ENCODE measurements at places on chromosomes 13 and 19.
A peak's percentile ranks its signal among the peaks of the same experiment; 100 is the strongest.

- no peak for DNase-seq
These were observed 15.7 kb downstream of the PLEKHF1 start for GRCh38 chr19:29680937-29681336.

GRCh38 chr13:23644527-23645138, 74.4 kb downstream of the TNFRSF19 start:
- DNase-seq: no peak

- no peak for DNase-seq
These were observed 35.8 kb downstream of the VSTM2B start for GRCh38 chr19:29561601-29562000.

DNA sequence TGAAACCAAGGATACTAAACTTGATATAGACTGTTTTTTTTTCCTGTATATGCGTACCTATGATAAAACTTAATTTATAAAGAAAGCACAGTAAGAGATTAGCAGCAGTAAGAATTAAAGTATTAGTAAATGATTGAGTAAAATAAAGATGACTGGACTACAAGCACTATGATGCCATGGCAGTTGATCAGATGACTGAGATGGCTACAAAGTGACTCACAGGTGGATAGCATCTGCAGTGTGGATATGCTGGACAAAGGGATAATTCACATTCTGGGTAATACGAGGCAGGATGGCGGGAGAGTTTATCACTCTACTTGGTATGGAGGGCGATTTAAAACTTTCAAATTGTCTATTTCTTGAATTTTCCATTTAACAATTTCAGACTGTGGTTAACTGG, 11.8 kb downstream of the HTR2A start:
- DNase-seq: no peak

- DNase-seq: no peak
These were observed 1.7 kb downstream of the CLC start for GRCh38 chr19:39736088-39736487.

- no peak for DNase-seq
These were observed 22.0 kb upstream of the GPR18 start for GRCh38 chr13:99280166-99280565.

- peak; percentile 78 for DNase-seq
These were observed 1.5 kb downstream of the CLEC11A start for GRCh38 chr19:50724522-50725217.

GRCh38 chr13:39051157-39051556, 12.9 kb downstream of the NHLRC3 start:
- DNase-seq: no peak

DNA sequence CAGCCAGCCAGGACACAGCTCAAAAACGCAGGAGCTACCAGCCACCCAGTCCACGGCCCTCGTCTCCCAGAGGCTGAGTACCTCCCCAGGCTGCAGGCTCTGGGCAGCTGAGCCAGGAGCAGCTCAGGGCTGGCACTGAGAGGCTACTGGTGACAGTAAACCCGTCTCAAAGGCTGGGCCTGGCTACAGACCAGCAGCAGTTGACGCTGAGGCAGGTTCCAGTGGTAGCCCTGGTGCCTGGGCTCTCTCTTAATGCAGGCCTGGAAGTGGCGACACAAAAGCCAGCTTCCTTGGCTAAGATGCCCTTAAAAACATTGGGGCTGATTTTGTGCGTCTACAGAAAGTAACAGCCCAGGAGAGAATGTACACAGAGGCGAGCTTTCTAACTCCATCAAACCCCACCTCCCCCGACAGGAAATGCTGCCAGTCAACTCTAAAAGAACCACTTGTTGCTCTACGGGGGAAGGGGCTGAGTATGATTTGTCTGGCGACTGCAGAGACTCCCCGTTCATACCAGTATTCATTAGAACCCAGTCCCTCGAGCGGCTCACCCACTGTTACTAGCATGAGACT, 126.3 kb downstream of the STK24 start:
- DNase-seq: no peak

DNA sequence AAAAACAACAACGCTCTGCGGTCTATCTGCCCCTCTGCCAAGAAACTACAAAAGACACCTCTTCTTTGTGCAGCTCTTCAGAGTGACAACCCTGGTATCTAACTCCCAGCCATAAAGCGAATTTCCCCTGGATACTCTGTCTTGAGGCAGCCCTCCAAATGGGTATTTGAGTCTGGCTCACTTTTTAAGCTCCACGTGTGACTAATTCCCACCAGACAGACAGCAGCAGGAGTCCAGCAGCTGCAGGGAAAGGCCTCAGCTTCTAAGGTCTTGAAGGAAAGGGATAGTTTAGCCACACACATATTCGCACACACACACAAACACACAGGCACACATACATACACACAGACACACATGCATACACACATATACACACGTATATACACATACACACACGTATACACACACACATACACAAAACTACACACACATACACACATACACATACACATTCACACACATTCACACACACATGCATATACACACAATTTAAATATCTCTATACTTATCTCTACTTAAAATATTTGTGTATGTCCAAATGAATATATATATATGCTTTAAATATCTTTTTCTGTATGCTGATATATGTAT, 188.8 kb downstream of the TSHZ3 start:
- DNase-seq: no peak

- DNase-seq: no peak
These were observed 10.5 kb upstream of the B3GNT3 start for GRCh38 chr19:17784201-17785008.

GRCh38 chr19:55643003-55643886, at the start of gene ZNF581:
Gene ZNF581 (plus strand): TSS chr19:55643649. CDS start chr19:55644572, 923 bp downstream.
- no peak for DNase-seq

GRCh38 chr19:12715102-12715501, 8.6 kb downstream of the TNPO2 start:
- DNase-seq: no peak

- DNase-seq: no peak
These were observed 1627.0 kb upstream of the PCDH20 start for GRCh38 chr13:63042686-63043085.

DNA sequence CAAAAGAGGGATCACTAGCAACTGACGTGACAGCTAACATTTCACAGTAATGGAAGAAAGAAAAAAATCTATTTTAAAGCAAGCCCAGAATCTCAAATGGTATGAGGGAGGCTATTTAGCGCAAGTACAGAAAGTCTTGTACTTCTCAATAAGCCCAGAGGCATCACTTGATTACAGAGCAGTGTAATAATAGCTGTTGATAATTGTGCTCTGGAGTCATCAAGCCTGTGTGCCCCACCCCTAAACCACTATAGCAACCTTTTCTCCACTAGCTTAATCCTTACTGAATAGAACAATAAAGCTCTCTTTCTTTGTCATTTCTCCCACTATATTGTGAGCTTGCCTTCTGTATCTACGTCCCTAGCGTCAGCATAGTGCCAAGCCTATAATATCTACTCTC, 56.6 kb downstream of the FREM2 start:
- no peak for DNase-seq

- DNase-seq: no peak
These were observed at the start of gene NR2F6 for GRCh38 chr19:17245535-17245984. Gene NR2F6 (minus strand): TSS chr19:17245919. CDS start chr19:17245220, 699 bp downstream.

DNA sequence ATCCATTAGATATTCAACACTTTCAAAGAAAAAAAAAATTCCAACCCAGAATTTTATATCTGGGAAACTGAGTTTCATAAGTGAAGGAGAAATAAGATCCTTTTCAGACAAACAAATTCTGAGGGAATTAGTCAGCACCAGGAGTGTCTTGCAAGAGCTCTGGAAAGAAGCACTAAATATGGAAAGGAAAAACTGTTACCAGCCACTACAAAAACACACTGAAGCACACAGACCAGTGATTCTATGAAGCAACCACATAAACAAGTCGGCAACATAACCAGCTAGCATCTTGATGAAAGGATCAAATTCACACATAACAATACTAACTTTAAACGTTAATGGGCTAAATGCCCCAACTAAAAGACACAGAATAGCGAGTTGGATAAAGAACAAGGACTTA, 368.4 kb upstream of the MIR17HG start:
- no peak for DNase-seq

DNA sequence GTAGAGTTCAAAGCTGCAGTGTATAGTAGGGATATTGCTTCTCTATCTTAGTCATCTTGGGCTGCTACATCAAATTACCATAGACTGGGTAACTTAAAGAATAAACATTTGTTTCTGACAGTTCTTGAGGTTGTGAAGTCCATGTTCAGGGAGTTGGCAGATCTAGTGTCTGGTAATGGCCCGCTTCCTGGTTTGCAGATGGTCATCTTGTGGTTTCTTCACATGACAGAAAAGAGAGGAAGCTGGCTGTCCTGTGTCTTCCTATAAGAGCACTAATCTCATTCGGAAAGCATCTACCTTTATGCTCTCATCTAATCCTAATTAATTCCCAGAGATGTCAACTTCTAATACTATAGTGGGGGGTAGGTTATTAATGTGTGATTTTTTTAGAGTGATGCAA, 6.2 kb downstream of the ZNF763 start:
- no peak for DNase-seq

DNA sequence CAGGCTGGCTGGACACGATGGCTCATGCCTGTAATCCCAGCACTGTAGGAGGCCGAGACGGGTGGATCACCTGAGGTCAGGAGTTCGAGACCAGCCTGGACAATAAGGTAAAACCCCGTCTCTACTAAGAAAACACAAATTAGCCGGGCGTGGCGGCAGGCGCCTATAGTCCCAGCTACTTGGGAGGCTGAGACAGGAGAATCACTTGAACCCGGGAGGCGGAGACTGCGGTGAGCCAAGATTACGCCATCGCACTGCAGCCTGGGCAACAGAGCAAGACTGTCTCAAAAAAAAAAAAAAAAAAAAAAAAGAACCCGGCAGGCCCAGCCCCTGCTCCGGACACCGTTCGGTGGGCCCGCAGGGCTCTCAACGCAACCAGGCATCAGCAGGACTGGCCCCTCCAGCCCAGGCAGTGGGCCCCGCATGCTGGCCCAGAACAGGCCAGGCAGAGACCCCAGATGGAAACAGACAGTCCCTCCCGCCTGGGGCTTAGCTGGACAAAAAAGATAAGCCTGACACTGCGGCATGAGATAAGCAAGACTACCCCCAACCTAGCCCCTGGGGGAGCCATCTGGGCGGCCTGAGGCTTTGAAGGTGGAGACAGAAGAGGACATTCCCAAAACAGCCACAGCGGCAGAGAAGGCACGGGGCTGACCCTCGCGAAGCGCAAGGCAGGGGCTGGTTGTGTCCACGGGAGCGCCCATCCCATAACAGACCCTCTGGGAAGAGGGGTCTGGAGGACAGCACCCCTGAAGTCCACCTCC, 11.6 kb downstream of the REXO1 start:
- DNase-seq: no peak

GRCh38 chr13:47120282-47120681, 223.4 kb upstream of the HTR2A start:
- DNase-seq: no peak

DNA sequence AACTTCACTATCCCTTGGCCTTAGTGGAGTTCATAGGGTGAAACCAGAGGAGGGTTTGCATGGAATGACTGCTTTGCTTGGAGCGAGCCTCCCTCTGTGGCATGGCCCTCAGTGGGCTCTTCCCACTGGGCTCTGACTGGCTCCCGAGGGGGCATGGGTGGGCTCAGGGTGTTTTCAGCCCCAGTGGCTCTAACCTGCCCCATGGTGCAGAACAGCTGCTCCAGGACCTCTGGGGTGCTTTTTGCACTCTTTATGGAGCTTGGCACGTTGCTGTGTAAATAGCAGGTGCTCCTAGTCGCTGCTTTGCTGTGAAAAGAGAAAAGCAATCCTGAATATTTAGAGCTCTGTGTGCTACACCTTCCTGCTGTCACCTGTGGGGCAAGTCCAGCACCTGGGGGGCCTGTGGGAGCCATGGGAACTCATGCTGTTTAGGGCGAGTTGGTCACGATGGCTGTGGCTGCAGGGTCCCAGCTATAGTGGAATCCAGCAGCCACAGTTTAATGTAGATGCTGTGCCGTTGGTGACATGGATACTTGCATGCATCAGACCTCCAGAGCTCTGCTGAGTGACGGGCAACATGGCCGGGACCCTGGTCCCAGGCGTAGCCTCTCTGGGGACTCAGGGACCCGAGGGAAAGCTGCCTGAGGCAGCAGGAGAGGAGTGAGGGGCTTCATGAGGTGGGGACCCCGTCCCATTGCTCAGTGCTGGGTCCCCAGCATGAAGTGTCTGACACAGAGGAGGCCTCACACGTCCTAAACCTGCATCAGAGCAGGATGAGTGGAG, 14.3 kb upstream of the MCF2L start:
- DNase-seq: no peak

- DNase-seq: no peak
These were observed 27.6 kb downstream of the CSNK1G2 start for GRCh38 chr19:1968279-1969175.

GRCh38 chr19:23698711-23699520, 11.9 kb upstream of the ZNF675 start:
- DNase-seq: no peak

Data from NCI-H187 treated with DMSO at 0.1 percent for 48 hours (cell line).